ENCODE measurements at places on chromosomes 4 and X. TPM values are rescaled to one million over a fixed set of nuclear protein-coding genes. Genes with fewer than 3 reads are reported as not detected.

ARX gene
- 0.09 TPM for polyA plus RNA-seq

BGN gene
- polyA plus RNA-seq = 21.6 TPM

RBMXL3 gene
- polyA plus RNA-seq = not detected

SHISA3 gene
- polyA plus RNA-seq = 0.71 TPM

CXCL8 gene
- polyA plus RNA-seq = 11.0 TPM

C1QTNF7 gene
- polyA plus RNA-seq = 0.94 TPM

CABS1 gene
- 0.02 TPM for polyA plus RNA-seq

STAP1 gene
- polyA plus RNA-seq = 11.1 TPM

KLB gene
- polyA plus RNA-seq = 0.14 TPM

PCSK1N gene
- polyA plus RNA-seq = 0.55 TPM

FRG1 gene
- polyA plus RNA-seq = 87.3 TPM

RIPPLY1 gene
- 0.05 TPM for polyA plus RNA-seq

TMEM31 gene
- 0.37 TPM for polyA plus RNA-seq

MID1 gene
- polyA plus RNA-seq = 2.1 TPM

RRH gene
- polyA plus RNA-seq = 0.11 TPM

MGST2 gene
- polyA plus RNA-seq = 88.2 TPM

CAPN6 gene
- polyA plus RNA-seq = 0.66 TPM

FRMPD4 gene
- polyA plus RNA-seq = 0.05 TPM

BEX3 gene
- polyA plus RNA-seq = 218 TPM

LRRC66 gene
- polyA plus RNA-seq = 0.41 TPM

JAKMIP1 gene
- 1.5 TPM for polyA plus RNA-seq

PCYT1B gene
- polyA plus RNA-seq = 0.37 TPM

EPGN gene
- polyA plus RNA-seq = 5.8 TPM

CT45A3 gene
- 0.16 TPM for polyA plus RNA-seq

FANCB gene
- 1.4 TPM for polyA plus RNA-seq

MYOZ2 gene
- polyA plus RNA-seq = 0.98 TPM

SPANXD gene
- not detected for polyA plus RNA-seq

NALF2 gene
- polyA plus RNA-seq = 0.14 TPM

LEF1 gene
- polyA plus RNA-seq = 536 TPM

CSAG2 gene
- polyA plus RNA-seq = 0.52 TPM

TBC1D9 gene
- polyA plus RNA-seq = 10.7 TPM

Measured in thymus (tissue), 14 donors.